ENCODE measurements at places on chromosomes 7 and 10. TPM values are rescaled to one million over a fixed set of nuclear protein-coding genes. Genes with fewer than 3 reads are reported as not detected.

LRIT2 gene
- total RNA-seq: not detected

REPIN1 gene
- 36.2 TPM for total RNA-seq

PIP gene
- not detected for total RNA-seq

MMD2 gene
- not detected for total RNA-seq

STYXL1 gene
- total RNA-seq: 53.4 TPM

LHPP gene
- total RNA-seq: 13.4 TPM

GPR26 gene
- not detected for total RNA-seq

PDK4 gene
- not detected for total RNA-seq

EVX1 gene
- total RNA-seq: not detected

C10orf67 gene
- total RNA-seq: 0.34 TPM

CARD11 gene
- total RNA-seq: 2.1 TPM

LRRC18 gene
- not detected for total RNA-seq

ADCY1 gene
- 0.16 TPM for total RNA-seq

BMS1 gene
- total RNA-seq: 20.5 TPM

DGKB gene
- not detected for total RNA-seq

EBF3 gene
- total RNA-seq: not detected

NUTM2E gene
- total RNA-seq: not detected

PSD gene
- total RNA-seq: 0.31 TPM

ADRA2A gene
- total RNA-seq: not detected

C10orf105 gene
- total RNA-seq: not detected

SPDYE16 gene
- total RNA-seq: not detected

THSD7A gene
- not detected for total RNA-seq

GTF2IRD1 gene
- 14.4 TPM for total RNA-seq

ALOX5 gene
- total RNA-seq: 0.16 TPM

FGFBP3 gene
- total RNA-seq: 0.08 TPM

DPP6 gene
- not detected for total RNA-seq

PLPP4 gene
- 2.0 TPM for total RNA-seq

AEBP1 gene
- total RNA-seq: 9.7 TPM

ACSM6 gene
- total RNA-seq: not detected

GNAI1 gene
- total RNA-seq: 40.9 TPM

MMRN2 gene
- total RNA-seq: 24.7 TPM

C10orf53 gene
- not detected for total RNA-seq

All from hair follicular keratinocyte (primary cell).